ENCODE measurements at places on chromosomes 7 and 10.

- DNase-seq = no peak
Observed at GRCh38 chr10:31768467-31768866, 160.2 kb downstream of the ARHGAP12 start.

GRCh38 chr10:19704544-19704943 is 111.7 kb upstream of the PLXDC2 start:
- no peak for DNase-seq

DNA sequence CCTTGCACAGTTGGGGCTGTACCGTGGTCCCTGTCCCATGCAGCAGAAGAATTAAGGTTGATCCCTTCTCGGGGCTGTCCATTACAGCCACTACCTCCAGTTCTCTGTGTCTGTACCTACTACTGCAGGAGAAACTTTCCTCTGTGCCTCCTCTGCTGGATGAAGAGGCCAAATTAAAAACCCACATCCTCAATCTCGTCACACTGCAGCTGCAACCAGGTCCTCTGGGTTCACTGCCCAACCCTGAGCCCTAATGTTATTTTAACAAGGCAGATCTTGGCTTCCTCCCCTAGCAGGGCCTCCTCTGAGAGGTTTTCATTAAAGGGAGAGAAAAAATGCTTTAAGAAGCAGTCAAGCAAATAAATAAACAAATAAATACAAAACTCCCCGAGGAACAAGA is 66.6 kb downstream of the PLXNA4 start:
- no peak for DNase-seq

GRCh38 chr10:117086546-117086945 is 51.5 kb downstream of the VAX1 start:
- no peak for DNase-seq

- no peak for DNase-seq
Observed at GRCh38 chr10:67648613-67649229, 47.3 kb downstream of the CTNNA3 start.

DNA sequence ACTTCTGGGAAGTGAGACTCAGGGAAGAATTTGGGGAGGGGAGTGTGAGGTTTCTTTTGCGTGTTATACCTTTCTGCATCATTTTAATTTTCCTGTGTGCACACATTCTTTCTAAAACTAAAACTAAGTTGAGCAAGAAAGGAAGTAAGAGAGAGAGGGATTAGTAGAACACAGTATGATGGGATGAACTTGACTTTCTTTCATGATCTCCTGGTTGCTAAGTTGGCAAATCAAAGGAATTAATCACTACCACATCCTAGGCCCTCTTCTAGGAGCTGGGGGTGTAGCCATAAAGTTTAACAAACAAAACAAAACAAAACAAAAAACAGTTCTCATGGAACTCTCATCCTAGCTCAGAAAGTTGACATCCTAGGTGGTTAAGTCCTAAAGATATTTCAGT is 19.1 kb upstream of the KDM7A start:
- no peak for DNase-seq

DNA sequence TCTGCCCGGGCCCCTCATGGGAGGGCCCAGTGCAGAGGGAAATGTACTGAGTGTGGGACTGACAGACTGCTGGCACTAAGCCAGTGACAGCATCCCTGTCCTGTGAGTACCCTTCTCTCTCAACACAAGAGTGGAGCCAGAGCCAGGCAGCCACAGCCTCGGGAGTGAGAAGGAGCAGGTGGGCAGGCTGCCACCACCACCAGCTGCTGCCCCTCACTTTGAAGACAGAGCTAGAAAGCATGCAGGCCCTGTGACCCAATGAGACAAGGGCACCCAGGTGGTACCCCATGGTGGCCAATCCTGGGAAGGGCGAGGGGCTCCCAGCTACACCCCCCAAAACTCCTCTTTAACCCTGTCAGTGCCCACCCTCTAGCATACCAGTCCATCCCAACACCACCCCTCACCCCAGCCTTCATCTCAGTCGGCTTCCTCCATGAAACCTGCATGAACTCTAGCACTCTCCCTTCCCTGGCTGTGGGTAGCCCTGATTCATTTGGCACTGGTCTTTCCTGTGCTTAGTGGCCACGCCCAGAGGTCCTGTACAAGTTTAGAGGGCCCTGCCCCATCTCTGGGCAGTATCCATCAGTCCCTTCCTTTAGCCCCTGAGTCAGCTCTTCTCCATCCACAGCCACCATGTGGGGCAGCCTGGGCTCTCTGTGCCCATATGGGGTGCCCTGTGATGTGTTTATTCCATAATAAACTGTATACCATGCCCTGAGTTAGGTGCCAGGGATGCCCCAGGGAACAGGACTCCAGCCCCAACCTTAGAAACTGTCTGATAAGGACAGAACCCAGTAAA is 207.0 kb upstream of the ZMIZ1 start:
- DNase-seq = peak; percentile 55

DNA sequence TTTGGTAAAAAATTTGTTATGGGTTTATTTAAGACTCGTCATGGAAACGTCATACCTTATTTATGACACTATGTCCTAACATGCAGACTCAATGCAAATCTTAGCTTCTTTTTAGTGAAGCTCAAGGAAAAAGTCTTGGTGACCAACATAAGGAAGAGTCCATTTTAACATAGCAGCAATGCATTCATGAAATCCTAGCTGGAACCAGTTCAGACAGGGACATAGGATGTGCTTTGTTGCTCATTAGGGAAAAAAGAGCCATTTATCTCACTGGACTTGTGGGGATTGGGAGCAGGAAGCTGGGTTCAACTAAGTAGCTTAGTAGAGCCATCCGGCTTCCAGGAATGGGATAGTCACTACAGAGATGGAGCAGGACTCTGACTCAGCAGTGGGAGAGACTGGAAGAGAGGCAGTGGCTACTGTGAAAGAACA is 100.7 kb upstream of the DKK1 start:
- peak; percentile 15 for DNase-seq

DNA sequence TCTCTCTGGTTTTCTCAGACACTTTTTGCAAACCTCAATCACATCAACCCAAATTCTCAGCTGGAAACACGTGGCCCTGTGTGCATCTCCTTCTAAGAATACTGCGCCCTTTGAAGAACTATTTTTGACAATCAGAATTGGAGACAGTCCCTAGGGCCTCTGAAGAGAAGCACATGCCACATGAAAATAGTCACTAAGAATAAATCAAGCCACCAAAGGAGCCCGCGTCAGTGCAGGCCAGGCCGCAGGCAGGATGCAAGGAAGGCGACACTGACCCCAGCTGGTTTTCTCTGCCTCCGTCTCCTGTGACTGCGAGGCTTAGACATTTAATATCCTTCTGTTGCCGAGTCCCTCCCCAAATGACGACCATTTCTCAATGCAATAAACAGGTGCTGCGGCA is 88.0 kb upstream of the ADAM12 start:
- no peak for DNase-seq

DNA sequence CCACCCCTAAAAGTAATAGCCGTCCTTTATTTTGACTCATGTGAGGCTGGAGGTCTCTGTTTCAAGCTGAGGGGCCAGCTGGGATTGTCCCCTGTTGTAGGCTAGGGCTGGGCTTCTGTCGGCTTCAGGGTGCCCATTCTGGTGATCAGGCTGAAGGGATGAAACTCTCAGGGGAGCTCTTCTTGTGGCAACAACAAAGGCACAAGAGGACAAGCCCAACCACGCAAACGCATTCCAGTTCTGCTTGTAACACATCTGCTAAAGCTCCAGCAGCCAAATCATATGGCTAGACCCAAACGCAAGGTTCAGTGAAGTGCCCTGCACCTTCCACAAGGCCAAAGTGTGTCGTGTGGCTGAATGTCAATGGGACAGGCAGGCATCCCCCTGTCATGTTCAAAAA is 405.7 kb downstream of the INHBA start:
- no peak for DNase-seq

- no peak for DNase-seq
Observed at GRCh38 chr7:25895792-25896171, 256.2 kb upstream of the NFE2L3 start.

DNA sequence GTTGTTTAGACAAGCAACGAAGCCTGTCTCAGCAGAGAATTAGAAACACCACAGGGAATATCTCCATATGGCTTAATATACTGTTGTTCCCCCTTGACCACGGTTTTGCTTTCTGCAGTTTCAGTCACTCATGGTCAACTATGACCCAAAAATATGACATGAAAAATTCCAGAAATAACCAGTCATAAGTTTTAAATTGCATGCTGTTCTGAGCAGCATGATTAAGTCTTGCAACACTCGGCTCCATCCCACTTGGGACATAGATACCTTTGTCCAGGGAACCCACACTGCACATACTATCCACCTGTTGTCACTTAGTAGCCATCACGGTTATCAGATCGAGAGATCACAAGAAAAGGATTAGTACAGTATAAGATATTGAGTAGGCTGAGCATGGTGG is 60.7 kb upstream of the FOXK1 start:
- DNase-seq = no peak

DNA sequence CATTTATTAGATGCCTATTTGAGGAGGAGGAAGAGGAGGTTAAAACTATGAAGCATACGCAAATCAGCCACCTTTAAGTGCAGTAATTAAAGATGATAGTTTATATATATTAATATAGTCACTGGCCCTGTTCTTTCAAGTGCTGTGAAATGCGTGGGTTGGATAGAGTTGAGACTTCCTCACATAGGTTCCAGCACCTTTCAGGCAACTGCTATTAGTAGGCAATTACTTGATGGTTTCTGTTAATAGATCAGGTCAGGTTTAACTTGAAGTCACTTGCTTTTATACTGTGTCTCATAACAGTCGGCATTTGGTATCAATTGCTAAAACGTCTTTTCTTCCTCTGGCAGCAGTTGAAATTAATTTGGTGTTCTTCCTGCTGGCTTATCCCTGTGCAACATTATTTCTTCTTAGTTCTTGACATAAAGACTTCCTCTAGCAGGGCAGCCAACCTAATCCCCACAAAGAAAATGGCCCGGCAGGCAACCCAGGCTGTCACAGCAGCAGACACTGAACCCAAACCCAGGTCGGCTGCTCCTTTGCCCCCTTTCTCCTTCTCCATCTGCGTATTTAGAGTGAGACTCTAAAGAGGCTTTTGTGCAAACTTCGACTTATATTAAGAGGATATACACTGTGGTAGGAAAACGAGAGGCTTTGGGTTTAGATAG is 35.3 kb upstream of the BET1 start:
- DNase-seq = no peak

- no peak for DNase-seq
Observed at GRCh38 chr7:79471699-79472098, 18.2 kb upstream of the MAGI2 start.

GRCh38 chr10:62665771-62666170 is 138.7 kb upstream of the ADO start:
- no peak for DNase-seq

- peak; percentile 82 for DNase-seq
Observed at GRCh38 chr10:93462881-93463280, 19.3 kb downstream of the MYOF start.

GRCh38 chr10:75437693-75438092 is 6.3 kb downstream of the LRMDA start:
- no peak for DNase-seq

DNA sequence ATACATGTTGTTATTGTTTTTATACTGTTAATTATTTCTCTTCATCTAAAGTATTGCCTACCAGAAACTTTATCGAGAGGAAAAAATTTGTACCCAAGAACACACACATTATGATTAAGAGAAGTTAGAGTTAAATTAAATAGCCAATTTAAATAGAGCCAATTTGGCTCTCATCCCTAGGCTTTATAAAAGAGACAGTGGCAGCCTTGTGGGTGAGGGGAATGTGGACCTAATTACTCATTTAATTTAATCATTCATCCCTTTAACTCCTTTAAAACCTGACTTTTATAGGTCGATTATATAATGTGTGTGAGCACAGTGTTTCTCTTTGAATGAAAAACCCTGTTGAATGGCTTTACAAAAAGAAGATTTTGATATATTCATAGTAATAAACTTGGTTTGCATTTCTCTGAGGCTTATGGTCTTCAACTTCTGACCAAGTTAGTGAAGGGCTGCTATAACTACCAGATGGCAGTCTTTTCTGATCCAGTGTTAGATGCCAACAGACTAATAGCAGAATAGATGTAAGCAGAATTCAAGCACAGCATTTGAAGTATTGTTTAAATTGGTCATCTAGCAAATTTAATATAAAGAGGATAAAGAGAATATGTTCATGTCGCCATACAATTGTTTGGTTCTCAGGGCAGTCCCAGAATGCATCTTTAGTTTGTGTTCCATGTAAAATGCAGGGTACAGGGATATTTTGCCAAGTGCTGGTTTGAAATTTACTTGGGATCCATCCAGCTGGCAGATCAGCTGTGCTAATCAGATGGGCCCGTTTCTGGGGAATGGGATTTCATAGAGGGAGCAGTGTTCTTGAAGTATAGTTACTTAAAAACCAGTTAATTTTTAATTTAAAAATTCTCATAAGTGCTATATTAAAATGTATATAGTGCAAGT is 25.3 kb downstream of the ADD3 start:
- no peak for DNase-seq

DNA sequence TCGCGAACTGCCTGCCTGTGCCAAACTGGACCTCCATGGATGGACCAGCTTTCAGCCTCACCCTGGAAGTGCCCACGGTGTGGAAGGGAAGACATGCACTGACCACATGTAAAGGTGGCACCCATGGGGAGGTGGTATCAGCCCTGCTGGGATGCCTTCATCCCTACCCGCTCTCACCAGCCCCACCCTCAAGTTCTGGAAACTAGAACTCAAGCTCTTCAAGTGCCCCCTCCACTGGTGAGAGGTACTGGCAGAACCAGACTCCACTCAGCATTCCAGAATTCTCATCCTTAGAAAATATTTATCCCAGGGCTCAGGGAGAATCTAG is 5.9 kb downstream of the ZNF488 start:
- no peak for DNase-seq

DNA sequence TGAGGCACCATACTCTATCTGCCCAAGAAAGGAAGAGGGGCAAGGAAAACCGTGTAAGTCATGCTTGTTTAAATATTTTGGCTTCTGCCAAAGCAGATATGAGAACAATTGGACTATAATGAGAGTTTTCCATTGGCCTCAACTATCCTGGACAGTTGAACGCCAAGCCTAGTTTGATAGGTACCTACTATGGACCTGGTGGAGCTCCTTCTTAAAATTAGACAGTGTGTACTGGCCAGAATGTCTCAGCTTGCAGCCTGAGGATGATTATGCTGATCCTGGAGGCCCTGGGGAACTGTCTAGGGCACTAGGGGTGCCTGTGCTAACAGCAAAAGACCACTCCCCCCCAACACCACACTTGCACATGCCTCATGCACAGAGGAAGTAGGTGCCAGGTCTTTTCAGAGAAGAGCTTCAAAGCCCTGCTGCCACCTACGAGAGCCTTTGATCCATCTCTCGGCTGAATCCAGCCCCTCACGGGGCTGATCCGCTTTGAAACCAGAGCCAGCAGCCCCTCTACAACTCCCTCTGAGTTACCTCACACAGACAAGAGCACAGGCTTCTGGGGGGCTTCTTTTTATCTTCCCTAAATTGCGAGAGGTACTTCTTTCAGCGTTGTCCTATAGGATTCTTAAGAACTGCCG is 473.8 kb upstream of the GALNT17 start:
- no peak for DNase-seq

GRCh38 chr7:108090791-108091460 is 39.2 kb downstream of the LAMB4 start:
- no peak for DNase-seq

GRCh38 chr7:2437136-2437535 is 33.7 kb downstream of the CHST12 start:
- no peak for DNase-seq

GRCh38 chr10:10164848-10165247 is 852.8 kb upstream of the CELF2 start:
- DNase-seq = no peak

GRCh38 chr7:106774768-106775551 is 90.1 kb upstream of the PIK3CG start:
- no peak for DNase-seq

- no peak for DNase-seq
Observed at GRCh38 chr10:111498560-111498959, 421.7 kb downstream of the ADRA2A start.

GRCh38 chr7:66335318-66335717 is 130.2 kb downstream of the TPST1 start:
- DNase-seq = no peak

Data from MG63 (cell line).